ENCODE measurements at places on chromosomes 5 and 9.
A peak's percentile ranks its signal among the peaks of the same experiment; 100 is the strongest.

- no peak for DNase-seq
These were observed 412.5 kb downstream of the CCDC171 start for GRCh38 chr9:15965246-15965745.

DNA sequence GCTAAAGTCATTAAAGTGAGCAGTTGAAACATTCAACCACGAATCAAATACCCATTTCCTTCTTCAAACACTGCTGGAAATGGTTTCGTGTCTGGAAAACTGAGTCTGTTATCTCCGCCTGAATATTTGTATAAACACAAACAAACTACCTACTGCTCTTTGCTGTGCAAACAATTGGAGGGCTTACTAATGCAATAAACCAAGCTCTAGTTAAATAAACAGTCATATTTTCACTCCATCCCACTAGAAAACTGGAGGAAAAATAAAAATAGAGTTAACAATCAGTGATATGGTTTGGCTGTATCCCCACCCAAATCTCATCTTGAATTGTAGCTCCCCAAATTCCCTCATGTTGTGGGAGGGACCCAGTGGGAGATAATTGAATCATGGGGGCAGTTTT is 397.6 kb downstream of the RASEF start:
- no peak for DNase-seq

GRCh38 chr5:87113861-87114260 is 153.8 kb upstream of the RASA1 start:
- no peak for DNase-seq

DNA sequence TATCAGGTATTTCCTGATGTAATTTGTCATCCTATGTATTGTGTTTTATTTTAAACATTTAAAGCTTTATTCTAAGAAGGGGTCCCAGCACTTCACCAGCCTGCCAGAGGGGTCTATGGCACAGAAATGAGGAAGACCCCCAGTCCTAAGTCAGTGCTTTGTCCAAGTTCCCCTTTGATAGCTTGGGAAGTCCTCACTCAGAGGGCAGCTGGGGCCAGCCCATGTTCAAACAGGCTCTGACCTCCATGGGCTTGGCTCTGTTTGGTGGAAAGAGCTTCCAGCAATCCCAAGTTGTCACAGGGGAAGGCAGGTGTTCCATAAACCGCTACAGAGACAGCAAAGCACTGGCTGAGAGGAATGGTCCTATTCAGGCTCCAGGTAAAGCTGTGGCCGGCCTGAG is 26.6 kb upstream of the AKNA start:
- DNase-seq = no peak

DNA sequence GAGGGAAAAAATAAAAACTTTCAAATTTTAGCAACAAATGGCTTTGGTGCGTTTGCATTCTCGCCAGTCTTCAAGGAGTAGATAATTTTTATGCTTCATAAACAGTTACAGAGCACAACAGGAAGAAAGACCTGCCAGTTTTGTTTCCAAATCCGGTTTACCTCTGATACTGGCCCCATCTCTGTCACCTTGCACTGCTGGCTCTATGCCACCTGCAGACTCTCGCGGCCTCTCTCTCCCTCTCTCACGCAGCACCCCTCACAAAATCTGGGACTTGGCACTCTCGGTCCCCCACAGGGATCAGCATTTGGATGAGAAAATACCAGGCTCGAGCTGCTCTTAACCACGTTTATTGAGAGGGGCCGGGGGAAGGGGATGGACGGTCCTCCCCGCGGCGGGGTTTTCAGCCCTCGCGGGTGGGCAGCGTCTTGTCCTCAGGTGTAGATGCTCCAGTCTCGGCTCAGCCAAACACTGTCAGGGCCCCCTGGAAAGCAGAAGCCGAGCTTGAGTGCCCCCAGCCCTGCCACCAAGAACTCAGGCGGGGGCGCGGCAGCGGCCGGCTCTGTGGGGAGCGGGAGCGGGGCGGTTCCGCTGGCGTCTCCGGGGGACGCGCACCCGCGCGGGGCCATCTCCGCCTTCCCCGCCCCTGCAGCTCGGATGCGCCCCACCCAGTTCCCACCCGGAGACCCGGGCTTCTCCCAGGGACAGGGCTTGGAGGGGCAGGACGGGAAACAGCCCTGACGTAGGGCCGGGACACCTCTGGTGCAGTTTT is 1.3 kb downstream of the SCGB3A1 start:
- DNase-seq = peak; percentile 48

GRCh38 chr5:169805937-169806700 is 169.0 kb downstream of the DOCK2 start:
- peak; percentile 81 for DNase-seq

DNA sequence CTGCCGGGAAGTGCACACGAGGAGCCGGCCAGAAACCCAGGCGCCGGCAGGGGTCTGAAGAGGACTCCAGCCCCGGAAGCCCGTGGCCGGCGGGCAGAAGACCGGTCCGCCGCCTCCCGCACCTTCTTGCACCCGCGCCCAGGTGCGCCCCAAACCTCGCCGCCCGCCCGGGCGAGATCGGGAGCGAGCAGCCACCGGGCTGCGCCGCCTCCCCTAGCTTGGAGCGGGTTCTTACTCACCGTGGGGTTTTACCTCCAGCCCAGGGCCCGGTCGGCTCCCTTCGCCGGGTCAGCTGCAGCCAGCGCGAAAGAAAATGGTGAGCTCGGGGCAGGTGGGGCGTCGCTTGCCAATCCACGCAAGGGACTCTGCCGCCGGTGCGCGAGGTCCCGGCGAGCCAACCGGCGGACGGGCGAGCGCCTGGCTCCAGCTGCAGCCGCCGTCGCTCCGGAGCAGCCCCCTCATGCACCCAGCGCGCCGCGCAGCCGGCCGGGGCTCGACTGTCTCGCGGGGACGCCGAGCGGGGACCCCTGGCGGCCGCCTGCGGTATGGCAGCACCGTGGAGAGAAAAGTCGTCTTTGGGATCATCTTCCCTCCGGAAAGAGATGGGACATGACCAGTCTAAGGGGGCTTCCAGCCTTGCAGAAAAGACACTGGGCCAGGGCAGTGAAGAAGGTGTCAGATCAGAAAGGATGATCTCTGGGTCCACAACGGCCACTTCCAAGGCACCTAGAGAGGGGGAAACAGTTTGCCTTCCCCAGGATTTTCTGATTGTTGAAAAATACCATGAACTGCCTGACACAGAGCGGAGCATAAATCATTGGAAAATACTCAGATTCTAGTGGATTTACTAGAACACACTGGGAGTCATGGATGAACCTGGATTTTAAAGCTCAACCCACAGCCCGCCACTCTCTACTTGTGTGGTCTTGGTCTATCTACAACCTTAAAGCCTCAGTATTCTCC is at the start of gene MOB3B:
Gene MOB3B (minus strand): TSS at position 499 of the 963 bp plus-strand sequence. CDS start 74,264 bp downstream, outside the sequence.
- peak; percentile 82 for DNase-seq

GRCh38 chr5:87188391-87188790 is 79.3 kb upstream of the RASA1 start:
- DNase-seq = no peak

DNA sequence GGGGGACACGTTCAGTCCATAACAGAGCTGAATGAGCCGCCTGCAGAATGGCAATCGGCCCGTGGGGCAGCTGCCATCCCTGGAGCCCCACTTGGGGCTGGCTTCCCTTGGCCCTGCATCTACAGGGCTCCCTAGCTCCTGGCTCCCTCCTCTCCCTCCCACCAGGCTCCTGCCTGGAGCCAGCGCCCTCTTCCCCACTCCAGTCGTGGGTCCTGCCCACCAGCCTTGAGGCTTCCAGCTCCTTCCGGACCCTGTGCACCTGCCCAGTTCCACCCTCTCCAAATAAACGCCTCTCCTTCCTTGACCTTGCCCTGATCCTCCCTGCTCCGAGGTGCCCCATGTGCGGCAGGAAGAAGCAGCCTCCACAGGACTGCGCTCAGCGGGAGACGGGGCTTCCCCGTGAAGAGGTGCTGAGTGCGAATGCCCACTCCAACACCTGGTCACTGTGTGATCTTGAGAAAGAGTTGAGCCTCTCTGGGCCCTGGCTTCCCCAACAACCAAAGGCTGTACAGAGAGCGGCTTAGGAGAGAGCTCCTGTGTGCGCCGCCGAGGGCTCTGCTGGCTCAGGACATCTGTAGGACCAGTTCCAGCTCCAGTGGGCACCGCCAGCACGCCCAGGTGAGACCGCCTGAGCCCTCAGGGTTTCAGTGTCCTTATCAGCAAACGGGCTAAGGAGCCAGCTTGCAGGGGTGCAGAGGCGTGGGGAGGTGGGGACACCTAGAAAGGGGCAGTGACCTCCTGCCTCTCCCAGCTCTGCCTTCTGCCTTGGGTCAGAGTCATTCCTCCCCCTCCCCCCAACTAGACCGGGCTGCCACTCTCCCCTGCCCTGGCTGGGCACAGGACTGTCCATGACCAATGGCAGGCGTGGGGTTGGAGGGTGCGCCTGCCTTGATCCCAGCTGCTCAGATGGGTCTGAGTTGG is 12.1 kb downstream of the C9orf50 start:
- DNase-seq = no peak

DNA sequence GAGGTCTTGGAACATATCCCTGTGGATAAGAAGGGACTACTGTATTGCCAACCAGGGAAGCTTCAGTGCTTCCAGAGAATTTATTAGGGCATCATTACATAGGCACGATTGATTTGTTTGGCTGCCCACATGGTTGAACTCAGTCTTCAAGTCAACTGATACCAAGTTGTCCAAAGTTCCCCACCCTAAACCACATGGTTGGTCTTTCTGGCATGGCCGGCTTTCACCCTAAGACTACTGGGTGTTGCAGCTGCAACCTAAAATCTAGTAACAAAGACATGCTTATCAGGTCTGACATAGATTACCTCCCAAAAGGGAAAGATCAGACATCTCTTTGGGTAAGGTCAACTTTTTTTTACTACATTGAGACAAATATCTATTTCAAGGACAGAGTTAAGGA is 37.0 kb downstream of the FAF2 start:
- no peak for DNase-seq

DNA sequence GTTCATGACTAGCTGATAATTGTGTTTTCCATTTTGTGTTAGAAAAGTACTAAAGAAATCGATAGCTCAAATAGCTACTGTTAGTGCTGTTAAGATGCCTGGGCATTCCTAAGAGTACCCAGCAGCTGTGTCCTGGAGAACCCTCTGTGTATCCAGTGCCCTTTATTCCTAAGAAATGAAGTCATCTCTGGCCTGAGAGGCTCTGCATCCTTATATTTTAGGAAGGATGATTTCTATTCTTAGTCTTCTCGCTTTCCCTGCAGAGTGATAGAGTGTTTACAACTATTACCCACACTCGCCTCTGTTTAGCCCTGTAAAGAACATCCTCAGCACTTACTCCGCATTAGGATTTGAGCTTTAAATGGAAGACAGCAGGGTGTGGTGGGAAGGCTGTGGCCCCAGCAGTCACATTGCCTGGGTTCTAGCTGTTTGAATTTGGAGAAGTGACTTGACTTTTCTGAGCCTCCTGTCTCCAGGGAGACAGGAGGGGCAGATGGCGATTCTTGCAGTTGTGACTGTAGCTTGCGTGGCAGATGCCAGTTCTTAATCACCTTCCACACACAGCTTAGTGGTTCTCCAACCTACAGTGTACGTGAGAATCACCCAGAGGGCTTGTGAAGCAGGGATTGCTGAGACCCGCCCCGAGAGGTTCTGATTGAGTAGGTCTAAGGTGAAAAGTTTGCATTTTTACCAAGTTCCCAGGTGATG is 177.2 kb upstream of the PITX1 start:
- DNase-seq = no peak

DNA sequence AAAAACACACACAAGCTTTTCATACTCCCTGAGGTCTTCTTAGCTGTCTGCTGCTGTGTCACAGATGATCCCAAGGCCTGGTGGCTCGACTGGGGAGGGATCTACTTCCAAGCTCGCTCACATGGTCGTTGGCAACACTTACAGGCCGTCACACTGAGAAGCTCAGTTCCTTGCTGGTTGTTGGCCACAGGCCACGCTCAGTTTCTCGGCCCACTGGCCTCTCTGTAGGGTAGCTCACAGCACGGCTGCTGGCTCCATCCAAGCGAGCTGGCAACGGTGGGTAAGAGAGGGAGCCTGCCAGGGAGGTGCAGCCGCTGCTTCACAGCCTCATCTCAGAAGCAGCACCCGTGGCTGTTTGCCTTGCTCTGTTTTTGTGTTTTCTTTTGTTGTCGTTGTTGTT is 43.8 kb upstream of the GFPT2 start:
- DNase-seq = no peak

DNA sequence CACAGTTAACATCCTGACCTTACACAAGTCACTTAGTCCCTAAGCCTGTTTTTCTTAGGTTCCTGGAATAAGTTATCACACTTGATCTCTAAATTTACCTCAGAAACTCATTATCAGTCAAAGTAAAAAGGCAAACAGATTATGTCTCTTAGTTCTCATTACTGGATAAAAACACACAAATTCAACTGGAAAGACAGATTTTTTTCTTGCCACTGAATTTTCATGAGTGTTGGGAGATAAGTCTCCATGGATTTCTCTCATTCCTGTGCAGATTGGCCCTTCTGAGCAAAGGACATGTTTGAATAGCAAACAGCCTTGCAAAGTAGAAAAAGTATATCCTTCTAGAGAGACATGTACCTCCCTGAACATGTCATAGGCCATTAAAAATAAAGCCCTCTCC is 10.2 kb downstream of the SPATA9 start:
- DNase-seq = no peak

DNA sequence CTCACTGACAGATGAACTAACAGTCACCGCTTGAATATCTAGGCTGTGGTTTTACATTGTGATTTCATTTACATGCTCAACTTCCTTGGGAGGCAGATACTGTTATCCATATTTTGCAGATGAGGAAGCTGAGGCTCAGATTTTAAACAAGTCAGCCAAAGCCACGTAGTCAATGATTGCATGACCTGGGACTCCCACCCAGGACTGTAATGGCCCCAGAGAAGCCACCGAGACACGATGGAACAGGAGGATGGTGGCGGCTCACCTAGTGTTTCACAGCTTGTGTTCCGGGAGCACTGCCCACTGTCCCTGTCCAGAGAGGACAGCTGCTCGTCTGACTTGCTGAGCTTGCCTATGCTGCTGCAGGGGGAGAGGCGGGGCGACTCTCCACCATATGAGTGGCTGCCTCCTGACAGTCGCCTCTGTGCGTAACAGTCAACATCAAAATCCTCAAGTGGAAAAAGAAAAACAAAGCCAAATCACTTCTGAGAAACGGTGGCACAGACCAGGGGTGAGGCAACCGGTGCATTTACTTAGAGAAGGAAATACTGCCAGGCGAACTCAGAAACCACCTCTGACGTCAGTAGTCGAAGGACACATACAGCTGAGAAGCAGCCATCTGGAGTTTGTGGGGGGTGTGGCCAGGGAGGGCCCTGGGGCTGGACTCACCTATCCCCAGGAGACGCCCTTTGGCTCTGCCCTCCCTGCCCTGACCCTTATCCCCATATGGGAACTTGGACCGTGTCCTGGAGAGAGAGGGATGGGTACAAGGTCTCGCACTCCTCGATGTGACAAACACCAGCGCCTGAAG is 82.5 kb downstream of the PRRT1B start:
- DNase-seq = peak; percentile 84

DNA sequence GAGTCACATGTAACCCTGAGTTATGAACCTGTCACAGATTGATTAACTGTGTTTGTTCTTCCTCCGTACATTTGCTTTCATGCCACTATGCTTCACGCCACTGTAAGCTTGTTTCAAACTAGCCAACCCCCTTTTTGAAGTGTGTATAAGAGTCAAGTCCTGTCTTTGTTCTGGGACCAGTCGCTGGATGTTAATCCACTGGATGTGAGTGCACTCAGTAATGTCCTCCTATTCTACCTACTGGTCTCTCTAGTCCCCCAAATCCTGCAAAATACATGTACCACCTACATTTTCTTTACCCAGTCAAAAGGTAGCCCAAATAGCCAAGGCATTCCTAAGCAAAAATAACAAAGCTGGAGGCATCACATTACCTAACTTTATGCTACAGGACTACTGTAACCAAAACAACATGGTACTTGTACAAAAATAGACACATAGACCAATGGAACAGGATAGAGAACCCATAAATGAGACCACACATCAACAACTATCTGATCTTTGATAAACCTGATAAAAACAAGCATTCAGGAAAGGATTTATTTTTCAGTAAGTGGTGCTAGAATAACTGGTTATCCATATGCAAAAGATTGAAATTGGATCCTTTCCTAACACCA is 1139.1 kb upstream of the SEMA6A start:
- DNase-seq = no peak

All from GM12865 (cell line).